ENCODE measurements at places on chromosomes 12 and 14.

GRCh38 chr12:117968151-117968789, 520 bp downstream of the KSR2 start:
- no peak for DNase-seq

- DNase-seq, result no peak
These were observed 225.4 kb upstream of the CAND1 start for GRCh38 chr12:67043771-67044170.

GRCh38 chr12:92952394-92952793, 23.3 kb upstream of the EEA1 start:
- no peak for DNase-seq

DNA sequence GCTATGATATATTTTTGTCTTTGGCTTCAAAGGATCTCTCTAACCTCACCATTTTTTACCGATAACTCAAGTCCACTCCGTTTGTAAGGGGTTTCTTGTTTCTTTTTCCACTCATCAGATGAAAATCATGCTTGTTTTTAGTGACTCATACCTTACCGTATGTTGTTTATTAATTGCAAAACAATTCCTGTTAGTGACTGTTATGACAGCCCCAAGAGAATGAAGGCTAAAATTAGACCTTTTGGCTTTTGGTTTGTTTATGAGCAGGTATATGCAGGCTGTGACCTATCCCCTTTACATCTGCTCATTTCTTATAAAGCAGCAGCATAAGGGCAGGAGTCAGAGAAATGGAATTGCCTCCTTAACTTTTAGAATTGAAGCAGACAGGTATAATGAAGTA, 319.8 kb downstream of the CEP128 start:
- DNase-seq, result no peak

DNA sequence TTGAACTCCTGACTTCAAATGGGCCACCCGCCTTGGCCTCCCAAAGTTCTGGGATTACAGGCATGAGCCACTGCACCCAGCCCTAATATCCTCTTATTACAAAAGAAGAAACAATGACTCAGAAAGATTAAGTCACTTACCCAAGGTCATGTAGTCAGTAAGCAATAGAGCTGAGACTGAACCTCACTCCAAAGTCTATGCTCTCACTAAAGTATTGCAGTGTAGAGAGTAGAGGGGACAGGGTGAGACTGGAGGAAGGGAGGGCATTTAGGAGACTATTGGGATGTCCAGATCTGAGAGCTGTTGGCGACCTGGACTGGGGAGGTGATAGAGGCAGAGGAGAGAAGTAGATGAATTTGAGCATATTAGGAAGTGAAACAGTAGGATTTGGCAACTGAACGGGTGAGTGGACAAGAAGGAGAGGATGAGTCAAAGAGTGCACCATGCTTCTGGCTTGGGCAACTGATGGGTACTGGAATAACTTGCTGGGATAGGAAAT, 11.8 kb downstream of the P2RX7 start:
- DNase-seq, result no peak

DNA sequence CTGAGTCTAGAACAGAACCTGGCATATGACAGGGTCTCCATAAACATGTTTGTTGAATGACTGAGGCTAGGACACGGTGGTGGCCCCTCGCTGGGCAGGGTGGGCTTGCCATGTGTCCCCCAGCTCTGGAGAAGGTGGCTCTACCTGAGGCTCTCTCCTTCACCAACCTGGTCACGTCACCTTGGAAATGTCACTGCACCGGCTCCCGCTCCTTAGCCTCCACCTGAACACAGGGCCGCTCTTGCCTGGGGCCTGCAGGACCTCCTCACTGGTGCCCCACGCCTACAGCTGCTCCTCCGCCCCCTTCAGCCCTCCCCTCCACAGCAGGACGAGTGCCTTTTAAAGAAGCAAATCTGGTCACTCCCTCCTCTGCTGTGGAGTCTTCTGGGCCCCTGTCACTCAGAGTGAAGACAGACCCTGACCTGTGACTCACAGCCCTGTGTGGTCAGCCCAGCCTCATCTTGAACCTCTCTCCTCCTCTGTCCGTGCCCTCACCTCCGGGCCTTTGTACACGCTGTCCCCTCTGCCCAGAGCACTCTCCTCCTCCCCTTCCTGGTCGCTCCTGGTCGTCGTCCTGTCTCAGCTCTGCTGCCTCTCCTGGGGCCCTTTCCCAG, 81.0 kb downstream of the ADGRD1 start:
- no peak for DNase-seq

DNA sequence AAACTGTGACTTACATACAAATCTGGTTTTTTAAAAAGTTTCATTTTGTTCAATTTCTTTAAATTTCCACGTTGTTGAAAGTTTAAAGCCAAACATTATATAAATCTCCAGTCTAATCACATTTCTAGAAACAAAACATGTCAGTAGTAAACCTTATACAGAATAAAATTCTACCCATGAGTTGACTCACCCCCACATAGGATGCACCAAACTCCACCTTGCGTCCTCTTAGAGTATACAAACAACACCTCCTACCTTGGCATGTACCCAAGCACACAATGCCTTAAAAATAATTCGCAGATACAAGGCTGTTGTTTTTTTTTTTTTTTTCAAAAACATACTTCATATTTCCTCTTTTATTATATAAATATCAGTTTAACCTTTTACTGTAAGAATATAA, 3.3 kb downstream of the FBXL14 start:
- DNase-seq, result no peak

GRCh38 chr14:103820908-103821307, 26.5 kb downstream of the PPP1R13B start:
- DNase-seq, result no peak

GRCh38 chr14:76375947-76376404, at the start of gene ESRRB:
Gene ESRRB (plus strand): TSS chr14:76376137. CDS start chr14:76376402, 265 bp downstream.
- DNase-seq, result no peak

DNA sequence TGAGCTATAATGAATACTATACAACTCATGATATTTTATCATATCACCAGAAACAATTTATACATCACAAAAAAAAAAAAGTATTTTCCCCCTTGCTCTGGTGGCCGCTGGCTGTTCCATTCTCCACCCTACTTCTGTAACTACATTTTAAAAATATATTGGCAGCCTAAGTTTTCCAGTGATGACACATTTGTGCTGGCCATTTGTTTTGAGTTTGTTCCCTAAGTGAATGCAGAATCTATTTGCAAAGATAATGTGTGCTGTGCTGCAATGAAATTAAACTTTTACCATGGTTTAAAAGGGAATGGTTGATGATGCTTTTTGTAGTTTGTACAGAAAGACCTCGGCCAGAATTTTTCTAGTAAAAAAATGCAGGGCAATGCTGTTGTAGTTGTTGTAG, 1092.8 kb downstream of the TMTC2 start:
- no peak for DNase-seq

- no peak for DNase-seq
These were observed 23.1 kb downstream of the CPSF6 start for GRCh38 chr12:69262264-69262974.

DNA sequence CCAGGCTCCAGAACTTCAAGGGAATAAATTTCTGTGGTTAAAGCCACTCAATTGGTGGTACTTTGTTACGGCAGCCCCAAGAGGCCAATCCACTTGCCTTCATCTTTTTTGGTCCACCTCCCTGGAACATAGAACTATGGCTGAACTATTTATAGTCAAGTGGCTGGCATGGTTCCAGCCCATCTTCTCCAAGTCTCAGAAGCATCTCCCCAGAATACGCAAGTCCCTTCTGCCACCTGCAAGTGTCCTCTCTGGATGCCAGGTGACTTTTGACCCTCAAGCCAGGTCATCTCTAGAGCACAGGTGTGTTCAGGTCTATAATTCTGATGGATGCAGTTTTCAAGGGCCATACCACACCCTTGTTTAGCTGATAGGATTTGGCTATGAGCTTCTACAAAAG, 371.5 kb downstream of the AACS start:
- DNase-seq, result no peak
